Cerebellar cortex (tissue), 1 donor: ENCODE measurements at places on chromosomes 13 and 19.

GRCh38 chr19:934865-935479, 9.1 kb downstream of the ARID3A start:
- DNase-seq: peak; percentile 64

GRCh38 chr13:54928071-54928470, 1899.5 kb downstream of the OLFM4 start:
- DNase-seq: peak; percentile 93

GRCh38 chr19:49874503-49875157, 2.5 kb downstream of the AKT1S1 start:
- DNase-seq: no peak

GRCh38 chr19:28915737-28916460, 297.1 kb downstream of the UQCRFS1 start:
- no peak for DNase-seq

GRCh38 chr19:33167438-33167837, 26.7 kb upstream of the LRP3 start:
- DNase-seq: no peak

GRCh38 chr13:60001889-60002288, 161.8 kb downstream of the DIAPH3 start:
- DNase-seq: no peak

GRCh38 chr13:57604442-57604841, 27.1 kb upstream of the PCDH17 start:
- DNase-seq: no peak

DNA sequence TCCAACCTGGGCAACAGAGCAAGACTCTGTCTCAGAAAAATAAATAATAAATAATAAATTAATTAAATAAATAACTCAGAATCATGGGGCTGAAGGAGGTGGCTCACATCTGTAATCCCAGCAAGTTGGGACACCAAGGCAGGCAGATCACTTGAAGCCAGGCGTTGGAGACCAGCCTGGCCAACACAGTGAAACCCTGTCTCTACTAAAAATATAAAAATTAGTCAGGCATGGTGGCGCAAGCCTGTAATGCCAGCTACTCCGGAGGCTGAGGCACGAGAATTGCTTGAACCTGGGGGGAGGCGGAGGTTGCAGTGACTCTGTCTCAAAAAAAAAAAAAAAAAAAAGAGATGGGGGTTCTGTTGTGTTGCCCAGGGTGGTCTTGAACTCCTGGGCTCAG, 7.2 kb downstream of the TMEM38A start:
- no peak for DNase-seq
